Stimulated activated CD8-positive, alpha-beta memory T cell treated with anti-CD3 and anti-CD28 coated beads, Interleukin-2, amount 100 ng/mL, for 1 hour (primary cell): ENCODE measurements at places on chromosomes 12 and 14.

GRCh38 chr14:73680821-73681220 lies 33.4 kb downstream of the PNMA1 start:
- no peak for DNase-seq

DNA sequence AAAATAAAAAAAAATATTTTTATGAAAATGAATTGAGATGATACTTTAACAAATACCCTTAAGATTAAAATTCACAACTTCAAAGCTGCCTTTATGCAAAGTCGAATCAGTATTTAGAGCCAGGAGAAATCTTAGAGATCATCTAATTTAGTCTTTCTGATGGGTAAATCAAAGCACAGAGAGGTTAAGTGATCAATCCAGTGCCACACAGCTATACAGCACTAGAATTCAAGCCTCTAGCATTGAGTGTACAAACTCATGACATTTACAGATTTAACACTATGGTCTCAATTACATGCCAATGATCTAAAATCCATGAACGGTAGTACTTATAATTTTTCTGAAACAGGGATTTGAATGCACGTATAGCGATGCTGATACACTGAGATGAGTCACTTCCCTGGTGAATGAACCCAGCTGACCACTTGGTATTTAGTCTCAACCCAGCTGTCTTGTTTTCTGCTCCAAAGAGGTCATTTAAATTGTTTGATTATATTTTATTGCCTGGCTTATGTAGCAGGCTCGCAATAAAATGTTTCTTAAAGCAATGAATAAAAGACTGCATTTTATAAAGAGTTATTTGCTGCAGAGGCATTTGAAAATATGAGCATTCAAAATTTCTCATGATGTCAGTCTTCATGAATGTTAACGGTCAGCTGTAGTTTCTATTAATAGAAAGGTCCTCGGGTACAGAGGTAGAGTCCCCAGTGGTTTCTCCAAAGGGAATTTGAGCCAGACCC lies 152.4 kb upstream of the PRICKLE1 start:
- no peak for DNase-seq

DNA sequence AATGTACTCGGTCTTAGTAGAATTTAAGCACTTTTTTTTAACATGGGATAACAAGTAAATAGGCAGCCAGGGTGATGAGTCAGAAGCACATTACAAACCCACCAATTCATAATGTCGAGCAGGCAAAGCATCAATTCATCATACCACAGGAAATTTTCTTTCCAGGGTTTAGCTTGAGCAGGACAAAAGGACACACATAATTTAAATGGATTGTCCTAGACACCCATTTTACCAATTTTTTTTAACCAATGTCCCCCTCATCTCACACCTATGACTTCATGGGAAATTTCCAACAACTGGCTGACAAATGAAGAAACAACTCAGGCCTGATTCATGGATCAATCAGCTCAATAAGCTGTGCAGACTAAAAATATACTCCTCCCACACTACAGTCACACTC lies 58.8 kb upstream of the FOXG1 start:
- no peak for DNase-seq

DNA sequence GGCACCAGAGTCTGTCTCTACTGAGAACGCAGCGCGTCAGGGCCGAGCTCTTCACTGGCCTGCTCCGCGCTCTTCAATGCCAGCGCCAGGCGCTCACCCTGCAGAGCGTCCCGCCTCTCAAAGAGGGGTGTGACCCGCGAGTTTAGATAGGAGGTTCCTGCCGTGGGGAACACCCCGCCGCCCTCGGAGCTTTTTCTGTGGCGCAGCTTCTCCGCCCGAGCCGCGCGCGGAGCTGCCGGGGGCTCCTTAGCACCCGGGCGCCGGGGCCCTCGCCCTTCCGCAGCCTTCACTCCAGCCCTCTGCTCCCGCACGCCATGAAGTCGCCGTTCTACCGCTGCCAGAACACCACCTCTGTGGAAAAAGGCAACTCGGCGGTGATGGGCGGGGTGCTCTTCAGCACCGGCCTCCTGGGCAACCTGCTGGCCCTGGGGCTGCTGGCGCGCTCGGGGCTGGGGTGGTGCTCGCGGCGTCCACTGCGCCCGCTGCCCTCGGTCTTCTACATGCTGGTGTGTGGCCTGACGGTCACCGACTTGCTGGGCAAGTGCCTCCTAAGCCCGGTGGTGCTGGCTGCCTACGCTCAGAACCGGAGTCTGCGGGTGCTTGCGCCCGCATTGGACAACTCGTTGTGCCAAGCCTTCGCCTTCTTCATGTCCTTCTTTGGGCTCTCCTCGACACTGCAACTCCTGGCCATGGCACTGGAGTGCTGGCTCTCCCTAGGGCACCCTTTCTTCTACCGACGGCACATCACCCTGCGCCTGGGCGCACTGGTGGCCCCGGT lies at the start of gene PTGDR:
PTGDR (plus strand) TSS at position 198 of the 778 bp plus-strand sequence; CDS start at position 315, 117 bp downstream.
- DNase-seq = peak; percentile 35

DNA sequence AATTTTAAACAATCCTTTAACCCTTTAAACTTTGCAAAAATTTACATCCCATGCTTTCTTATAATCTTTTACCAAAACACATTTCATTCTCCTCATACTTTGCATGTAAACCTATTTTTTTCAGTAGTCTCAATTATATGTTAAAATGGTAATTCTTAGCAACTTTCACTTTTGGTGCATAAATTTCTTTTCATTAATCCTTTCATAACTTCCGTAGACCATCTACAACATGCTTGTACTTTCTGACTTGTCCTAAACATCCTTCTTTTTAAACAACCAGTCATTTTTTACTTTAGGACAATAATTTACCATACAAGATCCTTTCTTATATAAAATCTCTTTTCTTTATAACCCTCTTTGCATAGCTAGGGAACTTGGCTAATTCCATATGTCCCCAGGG lies 19.5 kb downstream of the CCDC91 start:
- DNase-seq = no peak

DNA sequence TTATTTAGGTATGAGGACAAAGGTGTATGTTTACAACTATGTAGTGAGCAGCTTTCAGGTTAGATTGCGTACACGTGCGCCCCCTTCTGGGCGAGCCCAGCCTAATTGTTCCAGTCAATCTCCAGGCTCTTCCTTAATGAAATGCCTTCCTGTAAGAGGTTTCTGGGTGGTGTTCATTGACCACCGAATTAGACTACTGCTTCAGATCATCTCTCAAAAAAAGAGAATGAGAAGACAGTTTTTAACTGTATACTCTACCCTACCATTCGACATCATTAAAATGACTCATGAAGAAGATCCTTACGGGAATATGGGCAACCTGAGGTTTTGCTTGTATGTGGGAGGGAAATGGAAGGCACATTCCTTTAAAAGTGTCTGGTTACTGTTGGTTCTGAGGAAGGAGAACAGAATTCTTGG lies 2.1 kb downstream of the LUM start:
- no peak for DNase-seq

GRCh38 chr14:96735526-96735925 lies 61.7 kb upstream of the VRK1 start:
- no peak for DNase-seq
